CD14-positive monocyte (primary cell): ENCODE measurements at places on chromosomes 12 and 14.

- H3K4me1 ChIP-seq: peaks cover 20% of the 10 kb centered on the region
- no peaks in the 10 kb centered on the region for H3K27me3 ChIP-seq
- H3K36me3 ChIP-seq: no peaks in the 10 kb centered on the region
Measured at GRCh38 chr12:109760930-109761921, 47.6 kb downstream of the FAM222A start.

DNA sequence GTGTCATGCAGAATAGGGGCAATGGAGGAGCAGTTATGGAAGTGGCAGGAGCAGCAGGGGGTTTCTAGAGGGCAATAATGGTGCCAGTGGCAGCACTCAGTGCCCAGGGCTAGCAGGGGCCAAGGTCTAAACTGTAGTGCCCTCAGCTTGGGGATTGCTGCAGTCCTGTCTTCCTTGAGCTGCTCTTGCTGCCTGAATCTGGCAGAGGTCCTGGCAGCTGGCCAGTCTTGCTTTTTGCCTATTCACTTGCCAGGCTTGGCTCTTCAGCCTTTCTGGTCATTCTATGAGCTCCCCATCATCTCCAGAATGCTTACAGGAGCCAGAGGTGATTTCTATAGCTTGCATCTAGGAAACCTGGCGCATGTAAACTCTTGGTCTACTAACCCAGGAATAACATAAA, 72.0 kb downstream of the SUDS3 start:
- H3K27me3 ChIP-seq: no peaks in the 10 kb centered on the region
- no peak overlapping the region for H3K4me3 ChIP-seq
- H3K36me3 ChIP-seq: no peaks in the 10 kb centered on the region
- DNase-seq: no peak
- no peaks in the 10 kb centered on the region for H3K4me1 ChIP-seq
- H3K27ac ChIP-seq: no peak overlapping the region

DNA sequence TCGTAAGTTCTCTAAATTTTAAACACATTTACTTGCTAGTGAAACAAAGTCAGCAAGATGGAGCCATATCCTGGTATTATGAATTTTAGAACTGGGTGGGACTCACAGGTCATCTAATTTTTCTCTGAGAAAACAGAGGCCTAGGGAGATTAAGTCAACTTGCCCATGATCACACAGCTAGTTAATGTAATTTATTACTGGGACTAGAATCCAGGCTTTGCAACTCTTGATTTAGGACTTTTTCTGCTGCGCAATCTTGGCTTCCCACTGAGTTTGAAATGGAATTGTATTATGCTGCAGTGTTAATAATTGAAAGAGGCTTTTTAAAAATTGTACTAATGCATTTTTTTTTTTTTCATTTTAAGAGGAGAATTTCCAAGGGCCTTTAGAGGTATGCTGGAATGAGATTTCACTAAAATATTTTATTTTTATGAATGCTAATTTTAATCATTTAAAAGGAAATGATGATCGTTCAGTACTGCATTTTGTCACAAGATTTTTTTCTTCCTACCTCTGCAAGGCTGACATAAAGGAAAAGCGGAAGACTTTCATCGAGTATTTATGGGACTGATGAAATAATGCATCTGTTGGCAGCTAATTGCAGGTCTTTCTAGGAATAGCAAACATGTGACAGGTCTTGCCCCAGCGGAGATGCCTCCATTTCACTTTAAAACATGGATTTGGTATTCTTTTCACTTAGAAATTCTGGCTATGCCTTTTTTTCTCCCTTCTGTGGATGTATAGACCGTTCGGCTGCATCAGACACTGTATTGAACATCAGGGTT, 9.6 kb downstream of the CRADD start:
- H3K27me3 ChIP-seq: no peaks in the 10 kb centered on the region
- no peak overlapping the region for H3K27ac ChIP-seq
- no peak for DNase-seq
- H3K4me1 ChIP-seq: no peaks in the 10 kb centered on the region
- no peak overlapping the region for H3K4me3 ChIP-seq
- H3K36me3 ChIP-seq: no peaks in the 10 kb centered on the region

- no peak overlapping the region for H3K4me3 ChIP-seq
- no peak overlapping the region for H3K27ac ChIP-seq
- no peaks in the 10 kb centered on the region for H3K27me3 ChIP-seq
- no peaks in the 10 kb centered on the region for H3K36me3 ChIP-seq
Measured at GRCh38 chr12:28568704-28569103, 378.4 kb downstream of the CCDC91 start.

- no peaks in the 10 kb centered on the region for H3K36me3 ChIP-seq
- peak within 1 kb of the TSS; percentile 80 for H3K27ac ChIP-seq
- peak; percentile 99 for DNase-seq
- H3K4me1 ChIP-seq: peaks cover 26% of the 10 kb centered on the region
- H3K27me3 ChIP-seq: peaks cover 15% of the 10 kb centered on the region
Measured at GRCh38 chr14:59188461-59189090, at the start of gene DAAM1. Gene DAAM1, plus strand, starts transcription at chr14:59188667. Its CDS starts 74,811 bp downstream, at chr14:59263478.

DNA sequence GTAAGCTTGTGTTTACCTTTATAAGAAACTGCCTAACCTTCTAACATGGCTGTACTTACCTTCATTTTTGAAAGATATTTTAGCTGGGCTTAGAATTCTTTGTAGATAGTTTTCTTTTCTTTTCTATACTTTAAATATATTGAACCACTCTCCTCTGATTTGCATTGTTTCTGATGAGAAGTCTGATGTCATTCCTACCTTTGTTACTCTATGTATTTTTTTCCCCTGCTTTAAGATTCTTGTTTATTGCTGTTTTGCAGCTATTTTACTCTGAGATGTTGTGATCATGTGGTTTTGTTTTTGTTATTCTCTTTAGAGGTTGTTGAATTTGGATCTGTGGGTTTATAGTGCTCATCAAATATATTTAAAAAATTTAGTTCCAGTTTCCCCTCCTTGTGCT, 31.8 kb downstream of the CNOT2 start:
- no peak overlapping the region for H3K4me3 ChIP-seq
- H3K4me1 ChIP-seq: no peaks in the 10 kb centered on the region
- no peak for DNase-seq
- no peaks in the 10 kb centered on the region for H3K27me3 ChIP-seq
- no peak overlapping the region for H3K27ac ChIP-seq
- peaks cover 25% of the 10 kb centered on the region for H3K36me3 ChIP-seq
